Stimulated activated CD8-positive, alpha-beta memory T cell treated with anti-CD3 and anti-CD28 coated beads, Interleukin-4, amount 100 ng/mL, for 1 hour (primary cell): ENCODE measurements at places on chromosomes 12 and 14.

- no peak for DNase-seq
Measured at GRCh38 chr14:37063467-37064240, 108.8 kb downstream of the SLC25A21 start.

DNA sequence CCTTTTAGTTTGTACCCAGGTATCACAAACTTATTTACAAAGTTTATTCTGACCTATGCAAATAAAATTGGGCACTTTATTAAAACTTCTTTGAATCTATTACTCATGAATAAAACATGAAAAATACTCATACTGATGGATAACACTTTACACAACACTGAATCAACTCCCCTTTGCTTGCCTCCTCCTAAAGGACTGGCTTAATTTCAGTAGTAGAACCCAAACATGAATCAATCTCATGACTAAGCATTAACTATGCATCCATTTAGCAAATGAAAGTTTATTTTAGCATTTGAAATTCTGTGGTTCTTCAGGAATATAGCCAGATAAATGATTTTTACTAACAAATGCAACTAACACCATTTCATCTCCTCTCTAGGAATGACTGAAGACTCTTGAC, 32.4 kb downstream of the DENND5B start:
- DNase-seq, result no peak

DNA sequence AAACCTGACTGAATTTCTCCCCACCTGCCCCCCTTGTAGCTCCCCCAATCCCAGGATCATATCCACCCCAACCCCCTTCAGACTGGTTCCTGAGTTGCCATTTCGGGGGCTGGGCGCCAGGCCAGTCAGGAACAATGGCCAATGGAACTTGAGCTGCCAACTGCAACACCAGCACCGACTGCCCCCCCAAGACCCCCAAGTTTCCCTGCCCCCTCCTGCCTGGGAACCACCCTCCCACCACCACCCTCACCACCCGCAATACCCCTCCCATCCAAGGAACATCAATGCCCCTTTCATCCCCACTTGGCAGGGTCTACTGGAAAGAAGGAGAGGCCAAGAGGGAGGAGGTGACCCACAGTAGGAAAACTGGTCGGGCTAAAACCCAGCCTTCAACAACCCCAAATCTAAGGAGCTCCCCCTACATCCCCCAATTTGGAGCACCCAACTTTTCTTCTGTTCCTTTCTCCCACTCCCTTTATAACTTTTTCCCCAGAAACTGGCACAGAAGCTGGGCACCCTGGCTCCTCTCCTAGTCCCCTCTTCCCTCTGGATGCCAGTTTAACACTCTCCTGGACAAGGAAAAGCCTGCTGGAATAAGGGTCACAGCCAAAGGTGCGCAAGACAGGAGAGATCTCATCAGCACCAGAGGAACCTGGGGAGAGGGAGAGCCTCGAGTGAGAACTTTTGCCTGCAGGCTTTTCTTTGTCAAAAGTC, 1.6 kb upstream of the NDRG2 start:
- no peak for DNase-seq

DNA sequence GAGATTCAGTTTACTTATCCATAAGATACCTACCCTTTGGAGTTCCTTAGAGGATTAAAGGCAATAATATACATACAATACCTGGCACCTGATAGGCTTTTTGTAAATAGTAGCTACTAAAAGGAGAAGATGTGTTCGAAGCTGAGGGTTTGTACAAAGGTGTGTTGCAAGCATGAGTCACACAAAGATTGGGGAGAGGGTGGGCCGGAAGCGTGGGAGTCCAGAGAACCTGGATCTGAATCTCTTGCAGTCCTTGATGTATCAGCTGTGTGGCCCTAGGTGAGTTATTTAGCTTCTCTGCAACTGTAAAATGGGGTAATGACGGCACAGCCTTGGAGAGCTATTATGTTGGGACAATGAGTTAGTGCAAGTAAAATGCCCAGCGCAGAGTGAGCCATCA, 61.6 kb upstream of the PSMC1 start:
- no peak for DNase-seq

DNA sequence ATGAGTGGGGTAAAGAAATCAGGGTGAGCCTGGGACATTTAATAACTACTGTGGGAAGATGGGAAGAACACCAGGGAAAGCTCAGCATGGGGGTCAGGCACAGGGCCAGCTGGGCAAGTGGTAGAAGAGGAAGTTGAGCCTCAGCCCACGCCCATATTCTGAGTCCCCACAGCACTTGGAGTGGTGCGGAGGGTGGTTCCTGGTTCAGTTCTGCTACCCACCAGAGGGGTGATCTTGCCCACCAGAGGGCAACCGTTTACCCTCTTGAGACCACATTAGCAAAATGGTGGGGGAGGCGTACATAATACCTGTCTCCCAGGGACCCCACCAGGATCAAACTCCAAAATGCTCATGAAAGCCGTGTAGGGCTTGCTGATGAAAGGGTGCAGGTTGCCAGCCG, 16.8 kb upstream of the ANKRD33 start:
- no peak for DNase-seq

DNA sequence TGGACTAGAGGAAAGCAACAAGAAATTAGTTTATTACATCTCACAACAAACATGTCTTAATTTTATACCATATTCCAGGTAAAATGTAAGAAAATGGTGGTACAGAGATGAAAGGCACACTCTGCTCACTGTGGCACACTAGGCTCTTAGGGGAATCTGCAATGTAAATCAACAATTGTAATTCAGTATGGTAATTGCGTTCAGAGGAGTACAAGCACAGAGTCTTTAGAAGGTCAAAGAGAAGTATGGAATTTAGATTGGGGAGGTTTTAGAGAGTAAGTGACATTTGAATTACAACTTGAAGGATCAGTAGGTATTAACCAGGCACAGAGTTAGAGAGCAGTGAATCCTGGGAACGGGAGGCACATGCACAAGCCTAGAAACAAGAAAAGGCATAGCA, 694.0 kb upstream of the USP15 start:
- no peak for DNase-seq

DNA sequence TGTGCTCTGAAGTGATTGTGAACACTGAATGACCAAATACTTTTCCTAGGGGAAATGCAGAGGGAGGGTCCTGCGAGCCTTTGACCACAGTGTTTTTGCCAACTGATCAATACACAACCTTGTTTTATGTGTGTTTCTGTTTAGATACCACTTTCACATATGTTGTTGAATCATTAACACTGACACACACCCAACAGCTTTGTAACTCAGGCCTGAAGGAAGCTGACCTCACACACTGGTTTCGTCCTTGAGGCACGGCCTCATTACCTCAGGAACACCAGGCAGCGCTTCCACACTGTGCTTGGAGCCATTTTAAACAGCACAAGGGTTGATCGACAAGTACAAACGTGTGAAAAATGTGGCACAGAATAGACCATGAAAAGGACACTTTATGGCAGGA, 60.0 kb downstream of the PPFIBP1 start:
- DNase-seq, result no peak

- DNase-seq, result no peak
Measured at GRCh38 chr14:68676511-68676943, 116.3 kb downstream of the ZFP36L1 start.

DNA sequence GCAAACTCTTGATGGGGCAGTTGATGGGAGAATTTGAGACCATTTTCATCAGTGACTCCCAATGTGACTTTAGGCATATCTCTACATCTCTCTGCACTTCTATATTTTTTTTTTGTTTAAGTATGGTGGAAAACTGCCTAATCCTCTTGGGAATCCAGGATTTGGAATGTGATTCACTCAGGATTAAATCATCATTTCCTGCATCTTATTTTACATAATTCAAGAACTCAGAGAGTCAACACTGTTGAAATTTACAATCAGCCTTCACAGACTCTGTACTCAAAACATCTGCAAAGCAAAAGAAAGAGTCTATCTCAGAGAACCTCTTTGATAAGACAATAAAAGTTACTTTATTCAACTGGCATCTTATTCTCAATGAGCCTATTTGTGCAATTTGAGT, 260.7 kb upstream of the NOS1 start:
- no peak for DNase-seq

GRCh38 chr12:27142101-27142721, 59.8 kb upstream of the C12orf71 start:
- DNase-seq, result no peak

- no peak for DNase-seq
Measured at GRCh38 chr12:104242546-104243206, 27.1 kb downstream of the TXNRD1 start.

DNA sequence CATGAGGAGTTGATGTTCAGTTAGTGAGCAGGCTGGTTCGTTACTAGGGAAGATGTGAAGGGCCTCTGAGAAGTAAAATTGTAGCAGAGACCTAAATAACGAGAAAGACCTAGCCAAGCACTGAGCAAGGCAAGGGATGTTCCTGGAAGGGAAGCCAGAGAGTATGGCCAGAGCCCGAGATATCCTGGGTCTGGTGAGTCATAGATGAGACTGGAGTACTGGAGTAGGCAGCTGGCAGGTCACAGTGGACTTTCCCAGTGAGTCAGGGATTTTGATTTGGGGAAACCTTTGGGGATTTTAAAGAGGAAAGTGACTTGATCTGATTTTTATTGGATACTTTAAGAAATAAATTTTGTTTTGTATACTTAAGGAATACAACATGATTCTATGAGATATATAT, 369.0 kb downstream of the DIO2 start:
- no peak for DNase-seq

DNA sequence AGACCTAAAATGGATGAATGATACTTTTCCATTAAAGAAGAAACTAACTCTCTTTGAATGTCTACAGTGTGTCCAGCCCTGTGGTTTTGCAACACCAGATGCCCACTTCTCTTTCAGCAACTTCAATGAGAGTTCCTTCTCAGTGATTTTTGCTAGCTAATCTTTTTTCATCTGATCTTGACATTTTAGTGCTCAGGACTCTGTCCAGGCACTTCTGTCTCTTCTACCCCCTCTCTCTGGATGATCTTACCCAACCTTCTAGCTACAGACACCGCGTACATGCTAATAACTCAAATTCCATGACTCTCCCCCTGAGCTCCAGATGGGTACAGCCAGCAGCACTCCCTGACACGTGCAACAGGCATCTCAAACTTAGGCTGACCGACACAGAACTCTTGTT, 161.1 kb upstream of the FOXN3 start:
- DNase-seq, result no peak

DNA sequence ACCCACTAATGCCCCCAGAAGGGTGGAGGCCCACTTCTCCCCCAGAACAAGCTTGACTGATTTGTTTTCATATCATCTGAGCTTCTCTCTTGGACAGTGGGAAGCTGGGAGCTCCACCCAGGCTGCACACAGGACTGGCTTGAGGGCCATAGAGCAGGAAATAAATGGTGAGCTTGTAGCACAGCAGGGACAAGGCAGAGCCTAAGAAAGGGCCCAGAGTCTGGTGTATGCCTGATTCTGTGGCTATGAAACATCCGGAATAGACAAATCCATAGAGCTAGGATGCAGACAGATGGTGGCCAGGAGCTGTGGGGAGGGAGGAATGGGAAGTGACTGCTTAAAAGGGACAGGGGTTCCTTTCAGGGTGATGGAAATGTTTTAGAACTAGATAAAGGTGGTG, 79.0 kb downstream of the ARL6IP4 start:
- no peak for DNase-seq

- DNase-seq, result no peak
Measured at GRCh38 chr12:14525964-14526363, 41.7 kb downstream of the PLBD1 start.

GRCh38 chr12:127262615-127263014, 1004.4 kb upstream of the TMEM132C start:
- no peak for DNase-seq

- DNase-seq, result no peak
Measured at GRCh38 chr12:88015825-88016224, 13.4 kb downstream of the C12orf50 start.

DNA sequence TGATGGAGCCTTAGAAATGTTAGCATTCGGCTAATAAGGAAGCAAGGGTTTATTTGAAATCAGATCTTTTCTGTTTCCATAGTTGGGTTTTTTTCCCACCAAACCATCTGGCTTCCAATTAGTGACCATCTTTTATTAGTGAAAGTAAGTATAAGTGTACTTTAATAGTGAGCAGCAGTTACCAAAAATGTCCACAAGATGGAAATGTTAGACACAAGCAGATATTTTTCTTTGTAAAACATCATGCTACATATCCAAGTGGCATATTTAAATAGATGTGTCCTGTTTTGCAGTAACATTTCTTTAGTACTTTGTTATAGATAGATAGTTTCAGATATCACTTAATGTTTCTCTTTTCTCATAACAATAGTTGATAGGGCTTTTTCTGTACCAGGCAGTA, 28.8 kb downstream of the YEATS4 start:
- no peak for DNase-seq

- DNase-seq, result no peak
Measured at GRCh38 chr14:38257507-38257906, 1.6 kb upstream of the CLEC14A start.

DNA sequence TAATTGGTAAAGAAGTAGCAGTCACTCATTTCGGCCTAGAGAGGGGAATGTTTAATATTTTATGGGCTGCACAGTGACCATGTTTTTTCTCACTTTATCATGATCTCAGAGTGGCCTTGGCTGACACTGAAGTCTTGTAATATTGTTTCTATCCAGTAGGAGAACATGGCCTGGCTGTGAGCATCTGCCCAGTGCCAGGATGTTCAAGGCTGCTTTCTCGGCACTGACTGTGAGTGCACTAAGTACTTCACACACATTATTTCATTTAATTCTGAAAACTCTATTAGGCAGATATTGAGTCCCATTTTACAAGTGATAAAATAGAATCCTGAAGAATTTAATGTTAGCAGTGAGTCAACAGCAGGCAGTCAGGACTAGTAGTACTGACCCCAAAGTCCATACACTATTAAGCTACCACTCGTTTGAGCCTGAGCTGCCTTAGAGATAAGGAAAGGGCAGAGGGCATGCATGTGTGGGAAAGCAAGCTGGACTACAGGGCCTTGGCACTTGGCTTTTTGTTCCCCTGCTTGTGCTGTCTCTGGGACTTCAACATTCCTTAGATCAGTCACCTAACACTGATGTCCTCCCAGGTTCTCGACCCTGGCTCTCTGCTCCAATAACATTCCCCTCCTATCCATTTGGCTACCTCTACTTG, 42.2 kb upstream of the APPL2 start:
- DNase-seq, result no peak

DNA sequence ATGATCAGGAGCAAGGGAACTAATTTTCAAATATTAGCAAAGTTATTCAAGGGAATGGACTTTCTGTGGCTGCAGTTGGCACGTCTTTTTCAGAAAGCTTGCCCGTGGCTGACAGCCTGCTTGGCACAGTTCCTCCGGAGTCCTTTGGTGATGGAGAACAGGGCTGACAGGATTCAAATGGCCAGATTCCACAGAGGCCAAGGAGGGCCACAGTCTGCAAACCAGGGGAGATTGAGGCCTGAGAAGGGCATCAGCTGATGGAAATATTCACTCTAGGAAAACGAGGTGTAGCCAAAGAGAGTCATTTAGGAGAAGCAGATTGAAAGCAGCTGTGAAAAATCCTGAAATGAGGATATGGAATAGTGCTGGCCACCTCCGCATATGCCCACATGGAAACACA, 178.3 kb downstream of the EMP1 start:
- no peak for DNase-seq

- no peak for DNase-seq
Measured at GRCh38 chr14:89304561-89304960, 112.5 kb downstream of the FOXN3 start.
